ENCODE measurements at places on chromosomes 4 and X. TPM values are rescaled to one million over a fixed set of nuclear protein-coding genes. Genes with fewer than 3 reads are reported as not detected.

- no peak for DNase-seq
Observed at GRCh38 chr4:183950536-183950935, 45.4 kb downstream of the STOX2 start.

The FAM3A gene
- total RNA-seq, result 39.7 TPM

GRCh38 chr4:106315968-106316772 is at the start of the genes AIMP1 and TBCK:
TSS of gene AIMP1 (plus strand) at chr4:106316550. CDS start at chr4:106325010, 8,460 bp downstream.
TSS of gene TBCK (minus strand) at chr4:106316209. CDS start at chr4:106308960, 7,249 bp downstream.
- peak; percentile 90 for DNase-seq

DNA sequence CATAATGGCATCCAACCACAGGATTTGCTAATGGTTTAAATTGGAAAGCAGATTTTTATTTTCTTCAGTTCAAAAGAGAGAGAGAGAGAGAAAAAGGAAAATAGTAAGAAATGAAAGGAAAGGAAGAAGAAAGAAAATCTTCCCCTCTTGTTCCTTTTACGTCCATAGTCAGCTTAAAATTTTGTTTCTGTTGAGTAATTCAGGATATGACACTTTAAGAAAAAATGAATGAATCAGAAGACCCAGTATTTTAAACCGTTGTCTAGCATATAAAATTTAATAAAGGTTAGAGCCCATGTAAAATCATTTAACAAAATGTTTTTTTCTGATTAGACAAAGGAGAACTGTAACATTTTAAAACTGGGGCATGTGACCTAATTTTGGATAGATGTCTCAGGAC is 391.8 kb upstream of the EPHA5 start:
- no peak for DNase-seq

The SSR4 gene
- total RNA-seq, result 210 TPM

DNA sequence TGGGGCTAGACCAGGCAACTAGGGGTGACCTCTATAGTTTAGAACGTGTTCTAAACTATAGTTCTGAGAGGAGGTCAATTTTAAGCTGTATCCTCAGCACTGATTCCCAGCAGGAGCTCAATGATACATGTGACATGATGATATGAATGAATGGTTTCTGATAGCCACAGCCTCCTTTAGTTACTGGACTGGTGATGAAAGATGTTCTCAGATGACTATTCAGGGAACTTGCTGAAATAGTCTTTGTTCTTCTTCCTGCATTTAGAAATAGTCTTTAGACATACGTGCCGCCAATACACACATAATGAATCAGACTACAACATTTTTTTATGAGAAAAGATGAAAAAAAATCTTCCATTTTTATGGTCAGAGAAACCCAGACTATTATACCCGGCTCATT is 116.3 kb upstream of the TMEM150C start:
- DNase-seq, result no peak

The NDNF gene
- total RNA-seq, result 108 TPM

GRCh38 chr4:171759274-171759673 is 53.9 kb upstream of the GALNTL6 start:
- DNase-seq, result peak; percentile 51

GRCh38 chr4:16790508-16790907 is 107.9 kb downstream of the LDB2 start:
- no peak for DNase-seq

The TMPRSS11D gene
- total RNA-seq, result not detected

The TASL gene
- total RNA-seq, result 8.0 TPM

GRCh38 chr4:183541752-183542040 is 36.8 kb downstream of the ING2 start:
- no peak for DNase-seq

The NUP62CL gene
- total RNA-seq, result 1.4 TPM

DNA sequence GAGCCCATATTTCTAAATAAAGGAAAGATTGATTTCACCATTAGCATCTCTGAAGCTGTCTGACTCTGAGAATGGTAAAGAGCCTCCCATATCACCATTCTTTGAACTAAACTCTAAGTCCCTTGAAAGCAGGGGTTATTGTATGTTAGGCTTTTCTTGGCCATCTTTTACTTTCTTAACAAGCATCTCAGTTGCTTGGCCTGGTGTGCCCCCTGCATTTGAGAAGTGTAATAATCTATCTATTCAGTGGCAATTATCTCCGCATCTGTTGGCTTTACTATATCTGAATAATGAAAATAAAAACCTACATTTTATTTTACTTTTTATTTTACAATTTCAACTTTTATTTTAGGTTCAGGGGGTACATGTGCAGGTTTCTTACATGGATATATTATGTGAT is 128.3 kb upstream of the ARMCX2 start:
- no peak for DNase-seq

The TRIM75 gene
- total RNA-seq, result not detected

The TEX13C gene
- total RNA-seq, result not detected

- no peak for DNase-seq
Observed at GRCh38 chr4:163111588-163111987, 55.1 kb downstream of the NAF1 start.

The TNIP3 gene
- 0.95 TPM for total RNA-seq

GRCh38 chr4:80335554-80336358 is at the start of gene CFAP299:
TSS of gene CFAP299 (plus strand) at chr4:80335730.
- peak; percentile 92 for DNase-seq

- no peak for DNase-seq
Observed at GRCh38 chrX:149630681-149631233, 835 bp downstream of the TMEM185A start.

The MAGEA8 gene
- total RNA-seq, result not detected

The P2RY8 gene
- 3.0 TPM for total RNA-seq

GRCh38 chr4:95410387-95410977 is 138.3 kb downstream of the UNC5C start:
- no peak for DNase-seq

DNA sequence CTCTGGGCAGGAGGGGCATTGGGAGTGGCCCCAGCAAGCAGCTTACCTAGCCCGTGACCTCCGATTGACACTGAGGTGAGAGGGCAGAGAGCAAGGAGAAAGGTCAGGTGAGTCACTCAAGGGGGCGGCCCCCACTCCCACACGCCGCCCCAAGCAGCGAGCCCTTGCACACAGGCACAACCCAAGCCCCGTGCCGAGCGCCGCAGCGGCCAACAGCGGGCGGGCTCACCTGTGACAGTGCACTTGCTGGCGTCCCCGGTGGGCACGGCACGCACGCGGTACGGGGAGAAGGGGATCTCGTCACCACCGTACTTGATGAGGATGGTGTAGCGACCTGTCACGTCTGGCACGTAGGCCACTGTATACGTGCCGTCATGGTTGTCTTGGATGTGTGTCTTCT is 17.2 kb downstream of the FLNA start:
- DNase-seq, result no peak

The PNMA6F gene
- total RNA-seq, result not detected

The HERC5 gene
- 27.6 TPM for total RNA-seq

GRCh38 chr4:19583827-19584569 is 667.7 kb upstream of the SLIT2 start:
- DNase-seq, result no peak

DNA sequence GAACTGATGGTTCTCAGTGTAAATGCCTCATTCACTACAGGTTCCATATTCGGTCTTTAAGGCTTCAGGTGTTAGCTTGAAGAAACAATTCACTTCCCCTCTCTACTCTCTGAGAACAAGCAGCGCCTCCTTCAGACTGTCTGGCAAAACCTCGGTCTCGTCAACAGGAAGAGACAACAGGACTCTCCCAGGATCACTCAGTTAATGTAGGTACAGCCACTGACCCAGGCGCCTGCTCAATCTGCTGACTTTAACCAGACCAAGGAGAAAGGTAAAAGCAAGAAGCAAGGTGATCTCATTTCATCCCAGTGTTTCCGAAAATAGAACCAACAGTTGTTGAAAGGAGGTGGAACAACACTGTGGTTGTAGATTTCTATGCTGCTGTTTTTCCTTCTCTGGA is 102.2 kb downstream of the SLC2A9 start:
- DNase-seq, result no peak

GRCh38 chr4:187256897-187257296 is 533.2 kb upstream of the FAT1 start:
- no peak for DNase-seq

GRCh38 chrX:53262918-53263394 is 18.4 kb downstream of the IQSEC2 start:
- DNase-seq, result no peak

The FREM3 gene
- 0.38 TPM for total RNA-seq

DNA sequence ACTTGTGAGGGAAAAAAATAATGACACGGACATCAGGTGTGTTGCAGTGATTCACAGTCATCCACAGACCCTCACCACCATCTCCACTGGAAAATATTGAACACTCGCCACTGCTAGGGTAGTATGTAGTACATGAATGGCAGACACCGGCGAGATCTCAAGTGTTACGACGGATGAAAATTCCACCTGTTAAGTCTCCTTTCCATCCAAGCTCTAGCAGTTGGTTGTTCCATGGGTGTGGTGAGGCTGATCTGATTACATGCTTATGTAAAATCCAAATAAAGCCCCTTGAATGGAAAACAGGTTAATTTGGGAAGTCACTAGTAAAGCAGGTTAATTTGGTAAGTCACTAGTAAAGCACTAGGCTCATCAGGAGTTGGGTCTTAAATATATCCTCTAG is 1.1 kb upstream of the ARMCX4 start:
- DNase-seq, result no peak

DNA sequence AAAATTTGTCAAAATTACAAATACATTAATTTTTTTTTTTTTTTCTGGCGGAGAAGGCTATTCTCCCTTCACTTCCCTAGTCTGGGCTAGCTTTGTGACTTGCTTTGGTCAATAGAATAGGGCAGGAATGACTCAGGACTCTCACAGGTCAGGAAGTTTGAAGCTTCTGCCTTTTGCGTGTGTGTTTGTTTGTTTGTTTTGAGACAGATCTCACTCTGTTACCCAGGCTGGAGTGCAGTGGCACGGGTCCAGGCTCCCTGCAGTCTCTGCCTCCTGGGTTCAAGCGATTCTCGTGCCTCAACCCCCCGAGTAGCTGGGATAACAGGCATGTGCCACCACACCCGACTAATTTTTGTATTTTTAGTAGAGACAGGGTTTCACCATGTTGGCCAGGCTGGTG is 55.9 kb upstream of the USP9X start:
- no peak for DNase-seq

DNA sequence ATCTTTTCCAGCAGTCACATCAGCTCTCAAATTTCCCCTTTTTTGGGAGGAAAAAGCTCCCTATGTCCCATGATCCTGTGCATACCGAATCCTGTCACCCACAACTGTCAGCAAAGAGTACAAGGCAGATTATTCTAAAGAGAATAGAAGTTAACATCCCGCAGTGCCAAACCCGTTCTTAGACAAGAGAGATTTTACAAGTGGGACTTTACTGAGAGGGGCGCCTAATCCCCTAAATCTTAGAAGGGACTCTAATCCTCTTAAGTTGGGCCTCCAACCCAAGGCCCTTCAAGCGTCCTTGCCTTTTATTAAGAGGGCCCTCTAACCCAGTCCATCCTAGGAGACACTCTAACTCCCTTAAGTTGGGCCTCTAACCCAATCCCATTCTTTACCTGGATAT is 193.9 kb downstream of the CPXCR1 start:
- no peak for DNase-seq

- DNase-seq, result no peak
Observed at GRCh38 chrX:53234484-53234883, 9.5 kb upstream of the KDM5C start.

GRCh38 chrX:24158881-24159280 is 9.4 kb downstream of the ZFX start:
- DNase-seq, result no peak

DNA sequence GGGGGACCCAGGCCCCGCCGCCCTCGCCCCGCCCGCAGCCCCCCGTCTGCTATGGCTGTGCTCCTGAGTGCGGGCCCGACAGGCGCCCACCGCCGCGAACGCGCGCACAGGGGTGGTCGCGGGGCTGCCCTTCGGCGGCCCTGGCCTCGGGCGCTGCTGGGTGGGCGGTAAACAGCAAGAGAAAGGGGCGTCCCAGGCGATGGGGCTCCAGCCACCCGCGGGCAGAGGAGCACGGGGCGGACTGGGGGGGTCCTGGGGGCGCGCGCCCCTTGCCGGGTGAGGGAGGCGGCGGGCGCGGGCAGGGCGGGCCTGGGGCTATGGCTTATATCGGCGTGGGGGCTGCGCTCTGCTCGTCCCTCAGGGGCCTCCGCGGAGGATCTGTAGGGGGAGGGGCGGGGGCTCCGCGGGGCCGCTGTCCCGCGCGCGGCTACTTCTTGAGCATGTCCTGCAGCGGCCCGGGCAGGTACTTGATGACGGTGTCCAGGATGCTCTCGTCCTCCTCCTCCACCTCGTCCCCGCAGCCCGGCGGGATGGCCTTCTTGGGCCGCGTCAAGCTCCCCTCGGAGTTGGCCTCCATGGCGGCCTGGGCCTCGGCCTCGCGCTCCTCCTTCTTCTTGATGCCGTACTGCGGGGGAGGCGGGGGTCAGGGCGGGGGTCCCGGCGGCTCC is 39.7 kb downstream of the CPLX1 start:
- no peak for DNase-seq

- no peak for DNase-seq
Observed at GRCh38 chrX:69055193-69055592, 110.1 kb downstream of the PJA1 start.

DNA sequence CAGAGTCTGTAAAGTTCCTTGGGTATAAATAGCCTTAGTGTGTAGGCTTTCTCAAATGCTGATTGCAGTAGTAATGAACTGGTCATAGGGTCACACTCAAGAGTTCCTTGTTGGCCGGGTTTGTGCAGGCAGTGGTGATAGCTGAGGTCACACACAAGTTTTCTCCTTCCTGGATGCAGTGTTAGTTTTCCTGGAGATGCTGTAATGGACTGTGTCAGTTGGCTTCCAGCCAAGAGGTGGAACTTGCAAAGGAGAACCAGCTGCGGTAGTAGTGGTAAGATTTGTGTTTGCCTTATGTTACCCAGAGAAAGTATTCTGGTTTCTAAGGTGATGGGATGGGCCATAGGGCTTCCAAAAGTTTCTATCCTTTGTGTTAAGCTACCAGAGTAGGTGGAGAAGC is 409.8 kb upstream of the FRG1 start:
- no peak for DNase-seq

DNA sequence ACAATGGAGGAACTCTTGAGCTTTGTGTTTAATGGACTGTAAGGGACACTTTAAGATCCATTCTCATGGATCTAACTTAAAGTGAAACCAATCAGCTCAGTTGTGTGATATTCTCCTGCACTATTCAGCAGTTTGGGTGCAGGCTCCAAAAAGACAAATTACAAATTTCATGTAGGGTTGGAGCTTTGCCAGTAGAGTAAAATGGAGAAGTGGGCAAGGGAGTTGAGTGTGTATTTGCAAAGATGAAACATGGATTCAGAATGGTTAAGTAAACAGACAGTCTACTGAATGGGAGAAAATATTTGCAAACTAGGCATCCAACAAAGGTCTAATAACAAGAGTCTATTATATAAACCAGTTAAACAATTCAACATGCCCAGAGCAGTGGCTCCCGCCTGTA is 21.2 kb upstream of the MID2 start:
- DNase-seq, result no peak

The PASD1 gene
- not detected for total RNA-seq

The CXCL8 gene
- 6.2 TPM for total RNA-seq

- DNase-seq, result no peak
Observed at GRCh38 chr4:7941111-7941964, 1.7 kb upstream of the AFAP1 start.

DNA sequence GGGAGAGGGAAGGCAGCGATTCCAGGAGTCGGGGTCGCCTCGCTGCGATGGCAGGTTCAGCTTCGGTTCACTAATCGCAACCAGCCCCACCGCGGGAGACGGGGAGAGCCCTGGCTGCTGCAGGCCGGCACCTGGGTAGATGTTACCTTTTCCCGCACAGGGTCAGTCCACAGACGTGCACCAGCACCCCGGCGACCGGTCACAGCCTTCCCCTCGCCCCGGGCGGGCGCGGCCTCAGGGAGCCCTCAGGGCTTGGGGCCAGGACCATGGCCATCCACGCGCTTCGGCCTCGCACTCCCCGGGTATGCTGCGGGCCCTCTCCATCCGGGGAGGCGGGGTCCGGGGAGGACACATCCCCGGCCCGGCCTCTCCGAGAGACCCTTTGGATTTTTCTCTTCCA is 26.1 kb upstream of the EXOC1L start:
- peak; percentile 39 for DNase-seq
